ENCODE measurements at places on chromosomes 2 and 18.

GRCh38 chr2:181586569-181587081 lies 70.3 kb downstream of the CERKL start:
- DNase-seq, result no peak

- DNase-seq, result peak; percentile 32
Observed at GRCh38 chr2:121128741-121129659, 156.0 kb downstream of the TFCP2L1 start.

GRCh38 chr18:56257205-56257604 lies 381.2 kb downstream of the TXNL1 start:
- DNase-seq, result no peak

- no peak for DNase-seq
Observed at GRCh38 chr2:203580844-203581243, 45.7 kb upstream of the RAPH1 start.

DNA sequence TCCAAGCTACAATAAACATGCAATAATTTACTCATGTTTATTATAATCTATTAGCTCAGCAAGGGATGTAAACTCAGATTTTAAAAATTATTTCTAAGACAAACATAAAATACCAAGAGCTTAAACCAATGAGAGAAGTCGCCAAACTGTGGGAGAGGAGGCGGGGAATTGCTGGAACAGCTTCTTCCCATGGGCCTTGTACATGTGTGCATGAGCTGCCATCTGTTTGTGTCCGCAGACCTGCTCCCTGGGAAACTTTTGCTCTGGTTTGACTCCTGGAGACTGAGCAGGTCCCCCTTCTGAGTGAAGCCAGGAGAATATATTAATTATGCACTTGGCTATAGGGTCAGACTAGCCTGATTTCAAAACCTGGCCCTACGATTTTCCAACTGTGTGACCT lies 655.9 kb upstream of the SOX11 start:
- no peak for DNase-seq

- no peak for DNase-seq
Observed at GRCh38 chr2:235721625-235722024, 227.8 kb downstream of the AGAP1 start.

- no peak for DNase-seq
Observed at GRCh38 chr18:71028285-71028762, 739.5 kb downstream of the SOCS6 start.

- DNase-seq, result no peak
Observed at GRCh38 chr18:32303400-32303799, 113.6 kb downstream of the MEP1B start.

- no peak for DNase-seq
Observed at GRCh38 chr2:159735648-159736047, 23.3 kb downstream of the MARCHF7 start.

DNA sequence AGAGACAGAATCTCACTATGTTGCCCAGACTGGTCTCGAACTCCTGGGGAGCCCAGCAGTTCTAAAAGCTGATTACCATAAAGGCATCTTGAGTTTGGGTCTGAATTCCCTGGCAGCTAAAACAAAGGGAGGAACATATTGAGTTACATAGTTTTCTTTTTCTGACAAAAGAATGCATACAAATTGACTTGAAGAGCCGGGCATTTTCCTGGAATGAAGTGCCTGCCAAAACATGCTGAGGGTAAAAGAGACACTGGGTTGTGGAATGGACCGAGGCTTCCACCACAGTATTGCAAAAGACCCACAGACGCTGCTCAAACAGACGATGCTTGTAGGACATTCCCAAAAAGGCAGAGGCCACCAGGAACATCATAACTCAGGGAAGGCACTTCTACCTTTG lies 35.1 kb upstream of the ROCK2 start:
- no peak for DNase-seq

DNA sequence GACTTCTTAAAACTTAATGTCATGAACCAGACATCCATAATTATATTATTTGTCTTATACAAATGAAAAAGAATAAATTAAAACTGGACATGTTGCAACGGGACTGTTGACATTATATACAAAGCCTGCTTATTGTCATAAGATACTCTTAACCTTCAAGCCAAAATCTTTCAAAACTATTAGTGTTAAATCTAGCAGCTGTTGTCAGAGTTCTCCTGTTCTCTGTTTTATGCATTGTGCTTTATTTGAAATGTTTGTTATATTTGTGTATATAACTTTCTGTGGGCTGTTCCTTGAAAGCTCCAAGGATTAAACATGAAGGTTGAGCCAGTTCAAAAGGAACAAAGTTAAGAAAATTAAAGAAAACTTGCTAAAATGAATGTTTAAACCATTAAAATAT lies 335.5 kb upstream of the NT5C1B start:
- no peak for DNase-seq

DNA sequence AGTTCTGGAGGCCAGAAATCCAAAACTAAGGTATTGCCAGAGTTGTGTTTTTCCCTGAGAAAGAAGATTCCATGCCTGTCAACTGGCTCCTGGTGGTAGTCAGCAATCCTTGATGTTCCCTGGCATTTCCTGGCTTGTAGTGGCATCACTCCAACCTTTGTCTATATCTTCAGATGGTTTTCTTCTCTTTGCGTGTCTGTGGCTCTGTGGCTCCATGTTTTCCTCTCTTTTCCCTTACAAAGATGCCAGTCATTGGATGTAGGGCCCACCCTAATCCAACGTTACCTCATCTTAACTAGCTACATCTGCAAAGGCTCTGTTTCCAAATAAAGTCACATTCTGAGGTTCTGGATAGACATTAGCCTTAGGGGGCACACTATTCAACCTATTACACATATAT lies 41.8 kb downstream of the SLC14A1 start:
- DNase-seq, result no peak

DNA sequence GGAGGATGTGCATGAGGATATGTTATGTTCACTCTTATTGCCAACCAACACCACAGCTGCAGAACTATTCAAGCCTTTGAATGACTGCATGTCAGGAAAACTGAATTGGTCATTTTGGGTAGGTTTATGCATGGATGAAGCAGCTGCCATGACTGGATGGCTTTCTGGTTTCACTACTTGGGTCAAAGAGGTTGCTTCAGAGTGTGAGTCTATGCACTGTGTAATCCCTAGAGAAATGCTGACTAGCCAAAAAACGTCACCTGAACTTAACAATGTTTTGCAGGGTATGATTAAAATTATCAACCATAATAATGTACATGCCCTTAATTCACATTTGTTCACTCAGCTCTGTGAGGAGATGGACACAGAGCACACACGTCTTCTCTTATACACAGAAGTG lies 206.7 kb upstream of the RBBP8 start:
- no peak for DNase-seq

Measured in HuH-7.5 (cell line).